ENCODE measurements at places on chromosomes 1 and 21.

DNA sequence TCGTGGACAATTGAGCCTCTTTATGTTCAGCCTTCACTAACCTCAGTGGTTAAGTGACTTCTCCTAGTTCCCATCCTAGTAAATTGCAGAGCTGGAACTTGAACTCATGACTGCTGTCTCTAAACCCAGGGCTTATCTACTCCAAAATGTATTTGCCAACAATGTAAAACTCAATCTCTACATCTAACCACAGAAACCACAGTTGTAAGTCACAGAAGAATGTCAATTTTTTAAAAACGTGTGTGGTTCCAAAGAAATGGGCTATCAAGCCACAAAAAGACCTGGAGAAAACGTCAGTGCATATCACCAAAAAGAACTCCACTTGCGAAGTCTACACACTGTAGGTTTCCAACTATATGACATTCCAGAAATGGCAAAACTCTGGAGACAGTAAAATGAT lies 172.6 kb upstream of the HMCN1 start:
- DNase-seq = no peak

DNA sequence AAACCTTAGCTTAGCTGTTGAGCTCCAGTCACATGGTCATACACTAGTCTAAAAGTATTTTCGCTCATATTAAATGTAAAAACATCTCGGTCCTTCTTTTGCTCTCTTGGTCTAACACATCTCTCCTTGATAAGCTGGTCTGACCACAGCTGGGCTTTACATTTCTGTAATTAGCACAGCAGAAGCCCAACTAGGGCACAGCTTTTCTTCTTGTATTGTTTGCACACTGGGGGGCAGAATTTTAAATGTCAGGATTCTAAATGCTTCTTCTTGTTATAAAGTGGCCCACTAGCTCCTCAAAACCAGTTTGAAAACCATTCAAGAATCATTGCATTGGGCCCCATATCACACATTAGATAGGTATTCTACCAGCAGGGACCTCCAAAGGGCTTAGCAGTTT lies 289.1 kb upstream of the PKN2 start:
- no peak for DNase-seq

DNA sequence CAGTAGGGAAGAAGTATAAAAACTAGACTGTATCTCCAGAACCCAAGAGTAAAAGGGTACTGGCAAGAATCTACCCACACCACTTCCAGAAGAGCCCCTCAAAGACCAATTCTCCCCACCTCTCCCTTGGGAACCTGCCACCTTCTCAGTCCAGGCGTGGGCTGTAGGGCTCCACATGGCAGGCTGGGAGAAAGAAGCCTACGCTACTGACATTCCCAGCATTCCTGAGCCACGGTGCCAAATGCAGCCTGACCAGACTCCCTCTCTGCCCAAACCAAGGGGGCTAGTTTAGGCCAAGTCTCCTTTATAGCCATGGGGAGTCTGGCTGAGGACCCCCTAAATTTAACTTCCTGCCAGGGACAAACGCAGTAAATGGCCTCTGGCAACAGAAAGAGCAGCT lies 2.0 kb downstream of the UBE2Q1 start:
- no peak for DNase-seq

DNA sequence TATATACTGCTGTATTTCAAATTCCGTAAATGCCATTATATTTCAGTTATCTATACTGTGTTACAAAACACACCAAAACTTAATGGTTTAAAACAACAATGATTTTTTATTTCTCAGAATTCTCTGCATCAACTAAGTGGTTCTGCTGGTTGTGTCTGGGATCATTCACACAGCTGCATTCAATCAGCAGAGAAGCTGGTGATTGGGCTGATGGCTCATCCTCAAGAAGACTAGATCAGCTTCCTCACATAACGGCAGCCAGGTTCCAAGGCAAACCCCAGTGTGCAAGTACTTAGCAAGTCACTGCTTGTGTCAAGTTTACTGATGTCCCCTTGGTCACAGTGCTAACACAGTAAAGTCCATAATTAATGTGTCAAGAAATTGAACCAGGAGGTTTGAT lies 86.3 kb upstream of the VANGL1 start:
- DNase-seq = no peak
